ENCODE measurements at places on chromosomes 1 and 21. TPM values are rescaled to one million over a fixed set of nuclear protein-coding genes. Genes with fewer than 3 reads are reported as not detected.

ANGPTL7 gene
- total RNA-seq, result 0.21 TPM

PRUNE1 gene
- 20.6 TPM for total RNA-seq

BRINP3 gene
- total RNA-seq, result 0.98 TPM

FGR gene
- 108 TPM for total RNA-seq

TMEM51 gene
- total RNA-seq, result 15.1 TPM

TENT5C gene
- total RNA-seq, result 39.0 TPM

SLC45A1 gene
- total RNA-seq, result 0.74 TPM

MSTO1 gene
- 51.5 TPM for total RNA-seq

RHD gene
- total RNA-seq, result 2.2 TPM

LDLRAD1 gene
- 28.7 TPM for total RNA-seq

FNBP1L gene
- total RNA-seq, result 119 TPM

TEDDM1 gene
- not detected for total RNA-seq

CEP170 gene
- 113 TPM for total RNA-seq

TMEM82 gene
- total RNA-seq, result not detected

LMX1A gene
- not detected for total RNA-seq

CD84 gene
- 18.8 TPM for total RNA-seq

C1orf105 gene
- total RNA-seq, result not detected

CLCC1 gene
- total RNA-seq, result 27.4 TPM

CDA gene
- 3.4 TPM for total RNA-seq

PLEKHN1 gene
- total RNA-seq, result 2.0 TPM

OR6K3 gene
- total RNA-seq, result not detected

NAV1 gene
- 28.8 TPM for total RNA-seq

F3 gene
- 107 TPM for total RNA-seq

KCNC4 gene
- total RNA-seq, result 9.2 TPM

GJC2 gene
- 6.7 TPM for total RNA-seq

SLC2A5 gene
- 2.8 TPM for total RNA-seq

TGFB2 gene
- total RNA-seq, result 53.7 TPM

ILF2 gene
- 101 TPM for total RNA-seq

LCA5L gene
- 6.5 TPM for total RNA-seq

ETV3L gene
- total RNA-seq, result not detected

Data from lung (tissue), 17 donors.